ENCODE measurements at places on chromosomes 3 and 15.

GRCh38 chr15:95693917-95694316, 636.6 kb upstream of the NR2F2 start:
- no peak for DNase-seq

GRCh38 chr3:99175276-99175812, 273.8 kb upstream of the DCBLD2 start:
- no peak for DNase-seq

GRCh38 chr3:135041601-135042000, 246.5 kb downstream of the EPHB1 start:
- DNase-seq = no peak

DNA sequence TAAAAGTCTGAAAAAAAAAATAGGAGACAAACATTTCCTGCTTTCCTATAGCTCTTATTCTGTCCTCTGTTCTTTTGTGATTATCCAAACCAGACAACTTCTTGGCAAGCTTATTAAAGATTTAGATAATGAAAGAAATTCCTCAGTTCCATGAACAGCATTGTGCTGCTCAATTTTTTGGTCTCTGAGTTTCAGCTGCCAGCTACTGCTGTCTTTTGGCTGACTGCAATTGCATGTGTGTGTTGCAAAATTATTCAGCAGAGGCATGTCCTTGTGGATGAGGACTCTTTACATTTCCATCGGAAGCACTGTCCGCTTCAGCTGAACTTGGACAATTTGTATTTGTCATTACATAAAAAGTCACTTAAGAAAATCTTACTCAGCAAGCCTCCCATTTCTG, 397.3 kb upstream of the RASGRP1 start:
- no peak for DNase-seq

DNA sequence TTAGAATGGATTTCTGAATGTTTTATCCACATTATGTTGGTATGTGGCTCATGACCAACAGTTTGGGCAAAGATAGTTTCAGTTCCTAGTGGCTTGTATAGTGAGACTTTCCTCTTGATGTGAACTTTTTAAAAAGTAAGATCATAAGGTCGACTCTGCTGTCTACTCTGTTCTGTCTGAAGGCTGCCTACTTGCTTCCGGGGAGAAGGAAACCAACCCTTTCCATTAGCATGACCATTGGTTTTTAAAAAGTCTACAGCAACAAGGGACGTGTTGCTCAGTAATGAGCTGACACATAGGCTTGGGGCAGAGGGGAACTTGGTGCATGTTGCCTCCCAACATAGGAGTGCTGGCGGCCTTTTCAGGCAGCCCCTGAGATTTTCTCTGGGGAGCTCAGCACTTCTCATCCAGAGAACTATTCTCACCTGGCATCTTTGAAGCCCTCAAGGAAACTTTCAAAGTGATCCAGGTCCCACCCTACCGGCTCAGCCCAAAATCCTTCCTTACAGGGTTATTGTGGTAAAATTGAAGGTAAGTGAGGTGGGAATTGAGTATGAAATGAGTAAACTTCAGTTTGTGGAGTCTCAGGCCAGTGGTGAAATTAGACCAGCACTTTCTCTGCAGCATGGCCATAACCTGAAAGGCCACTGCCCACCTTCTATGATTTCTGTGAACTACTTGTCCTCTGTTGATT, 30.6 kb downstream of the PSMD6 start:
- DNase-seq = no peak

DNA sequence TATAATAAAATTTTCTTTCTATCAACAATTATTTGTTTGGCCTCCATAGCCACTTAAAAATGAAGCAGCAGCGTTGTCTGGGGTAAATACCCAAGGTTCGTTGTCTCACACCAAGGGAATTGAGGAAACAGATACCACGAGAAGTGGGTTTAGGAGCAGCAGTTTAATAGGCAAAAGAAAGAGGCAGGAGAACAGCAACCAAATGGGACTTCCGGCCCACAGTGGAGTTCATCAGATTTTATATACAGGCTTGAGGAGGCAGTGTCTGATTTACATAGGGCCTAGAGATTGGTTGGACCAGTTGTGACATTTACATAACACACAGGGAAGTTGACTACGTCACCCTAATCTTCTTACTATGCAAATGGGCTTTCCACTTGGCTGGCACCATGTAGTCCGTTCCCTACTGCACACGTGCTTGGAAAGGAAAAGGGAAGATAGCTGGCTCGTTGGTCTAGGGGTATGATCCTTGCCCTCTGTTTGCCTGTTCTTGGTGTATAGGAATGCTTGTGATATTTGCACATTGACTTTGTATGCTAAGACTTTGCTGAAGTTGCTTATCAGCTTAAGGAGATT, 61.5 kb upstream of the SETMAR start:
- DNase-seq = no peak

Measured in cardiac muscle cell (in vitro differentiated cells and primary cell).